CD4-positive, alpha-beta T cell treated with Interferon gamma for 1 hour (primary cell): ENCODE measurements at places on chromosomes 6 and 20.
A peak's percentile ranks its signal among the peaks of the same experiment; 100 is the strongest.

DNA sequence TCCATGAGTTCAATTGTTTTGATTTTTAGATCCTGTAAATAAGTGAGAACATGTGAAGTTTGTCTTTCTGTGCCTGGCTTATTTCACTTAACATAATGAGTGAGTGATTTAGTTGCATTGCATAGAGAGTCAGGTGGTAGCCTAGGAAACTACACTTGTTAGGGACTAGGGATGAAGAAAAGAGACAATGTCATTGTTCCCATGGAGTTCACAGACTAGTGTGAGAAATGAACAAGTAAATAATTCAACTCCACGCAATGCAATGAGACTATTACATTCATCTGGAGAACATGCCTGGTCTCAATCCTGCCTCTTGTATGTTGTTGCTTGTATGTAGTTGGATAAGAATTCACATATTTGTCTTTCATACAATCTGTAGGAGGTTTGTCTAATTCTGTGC is 76.3 kb upstream of the B3GAT2 start:
- DNase-seq, result no peak

GRCh38 chr6:169328112-169328801 is 74.6 kb upstream of the THBS2 start:
- no peak for DNase-seq

DNA sequence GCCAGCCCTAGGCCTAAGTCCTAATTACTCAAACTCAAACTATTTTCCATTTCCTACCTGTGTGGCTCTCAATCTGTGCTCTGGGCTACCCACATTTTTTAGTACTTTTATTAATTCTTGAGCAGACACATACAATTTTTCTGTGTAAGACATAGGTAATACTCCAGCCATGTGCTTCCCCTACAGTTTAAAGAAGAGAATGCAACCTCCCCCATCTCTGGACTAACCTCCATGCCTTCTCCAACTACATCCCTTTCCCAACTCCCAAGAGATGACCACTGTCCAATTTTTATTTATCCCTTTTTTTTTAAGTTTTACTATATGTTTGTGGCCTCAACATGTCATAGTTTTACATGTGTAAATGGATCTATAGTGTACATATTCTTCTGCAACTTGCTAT is 5.8 kb downstream of the HMGN4 start:
- no peak for DNase-seq

DNA sequence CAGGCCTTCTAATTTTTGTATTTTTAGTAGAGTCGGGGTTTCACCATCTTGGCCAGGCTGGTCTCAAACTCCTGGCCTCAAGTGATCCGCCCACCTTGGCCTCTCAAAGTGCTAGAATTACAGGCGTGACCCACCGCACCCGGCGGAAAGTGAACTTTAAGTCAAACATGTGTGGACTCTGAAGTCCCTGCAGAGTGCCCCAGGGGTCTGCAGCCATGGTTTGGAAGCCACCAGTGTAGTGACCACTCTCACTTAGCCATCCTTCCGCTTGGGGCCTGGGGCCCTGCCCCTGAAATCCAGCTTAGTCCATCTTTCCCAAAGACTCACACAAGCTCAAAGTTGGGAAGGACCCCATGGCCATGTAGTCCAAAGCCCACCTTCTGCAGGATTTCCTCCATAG is 164.5 kb downstream of the GRM4 start:
- DNase-seq, result no peak

GRCh38 chr20:40939667-40940066 is 89.0 kb upstream of the TOP1 start:
- no peak for DNase-seq

- no peak for DNase-seq
Measured at GRCh38 chr6:15048367-15048766, 197.5 kb upstream of the JARID2 start.

GRCh38 chr6:27592481-27593199 is 119.7 kb upstream of the ZNF184 start:
- peak; percentile 17 for DNase-seq

DNA sequence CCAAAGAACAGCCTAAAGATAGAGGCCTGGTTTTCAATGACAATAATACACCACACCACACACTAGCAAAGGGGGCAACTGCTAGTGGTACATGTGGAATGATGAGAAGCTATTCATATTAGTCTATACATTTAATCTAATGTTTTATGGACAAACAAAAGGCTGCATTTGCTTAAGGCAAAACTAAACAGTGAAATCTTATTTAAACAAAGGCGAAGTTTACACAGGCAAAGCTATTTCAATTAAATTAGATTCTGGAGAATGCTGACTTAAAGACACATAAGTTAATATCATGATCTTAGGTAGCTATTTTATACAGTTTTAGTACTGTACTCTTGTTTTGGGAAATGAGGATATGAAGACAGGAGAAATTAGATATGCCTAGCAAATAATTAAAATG is 53.9 kb upstream of the SIM1 start:
- DNase-seq, result no peak

DNA sequence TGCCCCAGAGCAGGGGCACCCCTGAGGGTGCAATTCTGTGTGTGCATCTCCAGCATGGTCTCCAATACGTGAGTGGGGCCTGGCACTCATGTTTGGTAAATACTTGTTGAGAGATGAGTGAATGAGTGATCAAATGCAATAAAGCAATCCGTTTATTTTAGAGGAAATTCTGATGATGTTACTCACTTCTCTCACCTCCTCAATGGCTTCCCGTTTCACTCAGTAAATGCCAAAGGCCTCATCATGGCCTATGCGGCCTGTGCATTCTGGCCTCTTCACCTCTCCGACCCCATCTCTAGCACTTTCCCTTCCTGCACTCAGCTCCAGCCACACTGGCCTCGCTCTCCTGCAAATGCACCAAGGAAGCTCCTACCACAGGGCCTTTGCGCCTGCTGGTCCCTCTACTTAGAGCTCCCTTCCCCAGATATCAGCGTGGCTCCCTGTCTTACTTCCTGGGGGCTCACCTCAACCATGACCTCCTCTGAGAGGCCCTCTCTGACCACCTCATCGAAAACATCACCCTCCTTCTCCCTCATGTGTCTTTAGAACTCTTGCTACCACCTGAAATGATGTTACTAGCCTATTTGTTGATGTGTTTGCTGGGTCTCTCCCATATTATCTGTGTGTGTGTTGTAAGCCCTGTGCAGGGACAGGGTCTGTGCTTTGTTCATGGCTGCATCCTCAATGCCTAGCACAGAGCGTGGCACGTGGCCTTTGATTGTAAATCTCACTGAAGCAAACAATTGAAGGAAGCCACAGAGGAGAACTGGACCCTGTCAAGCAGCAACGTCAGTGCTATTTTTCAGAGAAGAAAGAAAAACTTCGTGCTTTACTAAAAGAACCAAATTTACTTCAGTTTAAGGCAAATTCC is 42.6 kb downstream of the RAB44 start:
- DNase-seq, result no peak

GRCh38 chr6:137191670-137192069 is 18.2 kb upstream of the IL22RA2 start:
- DNase-seq, result no peak

DNA sequence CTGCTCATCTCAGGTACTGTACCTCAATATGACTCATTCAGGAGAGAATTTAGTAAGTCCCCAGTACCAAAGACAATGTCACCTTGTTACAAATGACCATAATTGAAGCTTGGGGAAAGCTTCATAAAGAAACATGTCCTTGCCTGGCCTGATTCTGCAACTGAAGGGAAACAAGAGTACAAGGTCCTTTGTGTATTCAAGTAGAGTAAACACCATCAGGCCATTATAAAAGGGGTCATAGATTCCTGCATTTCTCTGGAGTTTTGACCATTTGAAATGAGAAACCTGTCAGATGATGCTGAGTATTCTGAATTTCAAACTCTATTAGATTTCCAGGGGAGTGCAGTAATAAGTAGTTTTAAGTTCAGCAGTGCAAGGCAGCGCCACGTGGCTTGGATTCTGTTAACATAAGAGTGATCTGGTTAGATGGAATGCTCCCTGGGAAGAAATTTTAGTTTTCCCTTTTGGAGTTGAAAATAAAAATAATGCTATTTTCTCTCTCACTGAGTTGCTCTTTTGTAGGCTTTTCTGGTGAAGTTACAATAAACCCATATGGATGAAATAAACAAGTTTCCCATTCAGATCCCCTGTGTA is 1054.3 kb downstream of the EPHA7 start:
- DNase-seq, result no peak

DNA sequence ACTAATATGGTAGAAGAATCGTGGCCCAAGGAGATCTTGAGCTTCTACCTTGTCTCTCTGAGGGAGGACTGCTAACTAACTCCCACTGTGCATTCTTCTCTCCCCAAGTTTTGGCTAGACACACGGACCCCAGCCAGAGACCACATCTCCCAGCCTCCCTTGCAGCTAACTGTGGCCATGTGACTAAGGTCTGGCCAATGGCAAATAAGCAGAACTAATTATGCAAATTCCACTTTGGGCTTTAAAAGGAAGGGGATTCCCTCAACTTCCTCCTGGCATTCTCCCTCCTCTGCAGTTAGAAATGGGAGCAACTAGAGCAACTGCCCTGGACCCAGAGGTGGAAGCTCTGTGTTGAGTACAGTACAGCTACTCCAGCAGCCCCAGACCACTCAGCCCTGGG is 15.4 kb downstream of the BPIFA2 start:
- DNase-seq, result no peak

DNA sequence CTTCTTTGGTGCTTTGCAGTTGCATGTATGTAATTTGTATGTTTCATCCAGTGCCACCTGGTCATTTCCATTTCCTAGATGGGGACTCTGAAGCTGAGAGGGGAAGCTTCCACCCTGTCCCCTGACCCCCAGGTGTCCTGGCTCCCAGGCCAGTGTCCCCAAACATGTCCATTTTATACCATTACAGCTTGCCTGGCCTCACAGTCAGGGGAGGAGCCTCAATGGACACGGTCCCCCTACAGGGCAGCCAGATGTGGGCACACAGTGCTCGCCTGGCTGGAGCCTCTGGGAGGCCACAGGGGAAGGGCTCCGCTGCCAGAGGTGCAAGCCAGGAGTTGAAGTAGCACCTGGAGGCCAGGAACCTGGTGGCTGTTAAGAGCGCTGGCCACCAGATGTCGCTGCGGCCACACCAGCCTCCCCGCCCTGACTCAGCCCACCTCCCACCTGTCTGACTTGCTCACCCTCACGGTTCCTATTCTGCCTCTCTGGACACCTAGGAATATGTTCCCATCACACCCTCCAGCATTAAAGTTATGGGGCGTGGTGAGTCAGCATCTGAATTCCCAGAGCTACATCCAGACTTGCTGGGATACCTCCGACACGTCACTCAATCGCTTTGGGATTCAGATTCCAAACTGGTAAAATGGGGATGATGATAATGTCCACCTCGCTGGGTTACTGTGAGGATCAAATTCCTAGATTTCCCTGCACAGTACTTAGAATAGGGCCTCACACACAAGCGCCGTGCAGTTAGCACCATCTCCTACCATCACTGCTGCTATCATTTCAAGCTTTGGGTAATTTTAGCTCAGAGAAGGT is 107.4 kb downstream of the SULF2 start:
- DNase-seq, result peak; percentile 40

DNA sequence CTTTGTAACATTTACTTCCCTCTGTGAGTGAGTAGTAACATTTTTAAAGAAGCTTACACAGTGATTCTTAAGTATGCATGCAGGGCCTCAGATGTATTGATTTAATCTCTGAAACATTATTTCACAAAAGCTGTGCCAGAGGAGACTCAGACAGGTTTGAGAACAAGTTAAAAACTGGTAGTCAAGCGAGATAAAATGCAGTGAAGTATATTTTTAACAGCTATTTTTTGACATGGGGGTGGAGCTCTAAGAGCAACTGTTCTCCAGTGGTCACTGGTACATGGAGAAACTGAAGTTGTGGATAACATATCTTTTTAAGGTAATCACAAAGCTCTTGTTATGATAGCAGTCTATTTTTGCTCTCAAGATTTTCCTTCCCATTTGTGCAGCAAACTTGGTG is 20.4 kb downstream of the DSTN start:
- no peak for DNase-seq

DNA sequence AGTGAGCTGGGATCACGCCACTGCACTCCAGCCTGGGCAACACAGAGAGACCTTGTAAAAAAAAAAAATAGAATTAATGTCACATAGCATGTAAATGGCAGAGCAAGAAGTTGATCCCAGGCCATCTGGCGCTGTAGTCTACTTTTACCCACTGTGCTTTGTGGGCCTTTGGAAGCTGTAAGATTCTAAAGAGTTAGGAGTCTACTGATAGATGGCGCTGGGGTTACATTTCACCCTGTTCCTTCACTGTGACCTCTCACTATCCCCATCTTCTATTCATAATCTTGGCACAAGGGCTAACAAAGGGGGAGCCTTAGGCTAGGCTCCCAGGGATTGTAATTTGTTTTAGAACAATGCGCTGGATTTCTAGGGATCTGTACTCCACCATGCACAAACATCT is 24.4 kb downstream of the SIRPD start:
- no peak for DNase-seq

GRCh38 chr6:56640374-56640773 is 2.3 kb downstream of the DST start:
- no peak for DNase-seq

GRCh38 chr20:16707674-16708073 is 22.2 kb upstream of the SNRPB2 start:
- DNase-seq, result no peak

GRCh38 chr6:151546941-151547659 is 53.3 kb downstream of the CCDC170 start:
- no peak for DNase-seq

DNA sequence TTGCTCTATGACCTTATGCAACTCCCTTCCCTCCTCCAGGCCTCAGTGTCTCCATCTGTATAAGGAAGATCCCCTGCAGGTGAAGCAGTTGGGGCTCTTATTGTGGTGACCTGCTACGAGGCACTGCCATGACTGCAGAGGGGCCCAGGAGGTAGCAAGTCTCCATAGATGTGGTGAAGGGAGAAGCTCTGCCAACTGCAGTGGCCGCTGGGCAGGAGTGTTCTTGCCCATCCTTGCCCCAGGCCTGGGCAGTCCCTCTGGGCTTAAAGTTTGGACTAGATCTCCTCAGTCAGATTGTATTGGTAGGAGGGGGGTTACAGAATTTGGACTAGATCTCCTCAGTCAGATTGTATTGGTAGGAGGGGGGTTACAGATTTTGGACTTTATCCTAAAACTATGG is 12.2 kb downstream of the KCNK17 start:
- no peak for DNase-seq

GRCh38 chr6:100893743-100894142 is 12.6 kb upstream of the ASCC3 start:
- DNase-seq, result no peak

DNA sequence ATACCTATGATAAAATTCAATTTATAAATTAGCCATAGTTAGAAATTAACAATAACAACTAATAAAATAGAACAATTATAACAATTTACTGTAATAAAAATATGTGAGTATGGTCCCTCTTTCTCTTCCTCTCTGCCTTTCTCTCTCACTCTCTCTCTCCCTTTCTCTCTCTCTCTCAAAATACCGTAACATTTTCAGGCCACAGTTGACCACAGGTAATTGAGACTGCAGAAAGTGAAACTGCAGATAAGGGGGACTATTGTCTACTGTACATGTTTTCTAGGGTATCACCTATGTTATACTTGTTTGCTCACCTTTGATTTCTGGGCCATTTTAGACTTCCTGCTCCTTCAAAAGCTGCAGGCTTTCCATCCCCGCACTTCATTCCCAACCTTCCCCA is 46.8 kb downstream of the LY86 start:
- no peak for DNase-seq
